ENCODE measurements at places on chromosomes 2 and 18.
A peak's percentile ranks its signal among the peaks of the same experiment; 100 is the strongest.

- no peak for DNase-seq
Observed at GRCh38 chr18:13378150-13378549, 159.6 kb downstream of the LDLRAD4 start.

GRCh38 chr2:10412380-10412779 lies 35.7 kb downstream of the ODC1 start:
- DNase-seq = peak; percentile 70

- no peak for DNase-seq
Observed at GRCh38 chr2:238409341-238410199, 17.2 kb upstream of the ASB1 start.

DNA sequence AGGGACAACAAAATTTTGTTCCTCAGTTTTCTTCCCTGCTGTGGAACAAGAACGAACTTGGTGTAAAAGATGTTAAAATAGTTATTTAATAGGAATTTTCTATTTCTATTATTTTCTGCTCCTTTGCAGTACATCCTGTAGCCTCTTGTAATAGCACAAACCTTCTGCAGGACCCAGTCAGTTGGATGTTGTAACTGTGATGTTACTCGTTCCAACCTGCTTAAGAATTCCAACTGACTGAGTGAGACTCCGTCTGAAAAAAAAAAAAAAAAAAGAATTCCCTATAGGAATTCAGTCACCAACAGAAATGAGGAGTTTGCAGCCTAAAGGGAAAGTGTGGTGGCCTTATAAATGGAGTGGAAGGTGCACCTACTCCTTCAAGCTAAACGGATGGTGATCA lies 46.4 kb upstream of the CDH20 start:
- no peak for DNase-seq

- DNase-seq = no peak
Observed at GRCh38 chr18:12904012-12904516, 20.0 kb upstream of the PTPN2 start.

- DNase-seq = no peak
Observed at GRCh38 chr2:165911231-165911630, 42.3 kb downstream of the TTC21B start.

DNA sequence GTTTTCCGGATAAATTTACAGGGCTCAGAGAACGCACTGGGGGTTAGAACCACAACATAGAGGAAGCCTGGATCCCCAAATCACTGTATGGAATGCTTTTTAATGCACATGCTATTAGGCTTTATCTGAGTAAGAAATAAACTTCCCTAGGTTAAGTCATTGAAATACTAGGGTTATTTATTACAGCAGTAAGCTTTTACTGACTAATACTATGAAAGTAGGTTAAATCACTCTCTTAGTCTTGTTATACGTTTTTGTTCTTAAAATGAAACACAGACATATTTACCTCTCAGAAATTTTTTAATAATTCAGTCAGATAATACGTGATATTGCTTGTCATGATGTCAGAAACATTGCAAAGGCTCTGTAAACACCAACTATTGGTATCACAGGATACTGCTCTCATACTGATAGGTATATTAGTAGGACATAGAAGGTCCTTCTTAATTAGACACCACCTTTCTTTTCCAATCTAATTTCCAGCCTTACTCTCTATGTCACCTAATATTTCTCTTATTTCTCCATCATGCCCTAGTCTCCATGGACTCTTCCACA lies 162.7 kb upstream of the NYAP2 start:
- DNase-seq = no peak

GRCh38 chr2:8414946-8415879 lies 266.6 kb upstream of the ID2 start:
- no peak for DNase-seq

DNA sequence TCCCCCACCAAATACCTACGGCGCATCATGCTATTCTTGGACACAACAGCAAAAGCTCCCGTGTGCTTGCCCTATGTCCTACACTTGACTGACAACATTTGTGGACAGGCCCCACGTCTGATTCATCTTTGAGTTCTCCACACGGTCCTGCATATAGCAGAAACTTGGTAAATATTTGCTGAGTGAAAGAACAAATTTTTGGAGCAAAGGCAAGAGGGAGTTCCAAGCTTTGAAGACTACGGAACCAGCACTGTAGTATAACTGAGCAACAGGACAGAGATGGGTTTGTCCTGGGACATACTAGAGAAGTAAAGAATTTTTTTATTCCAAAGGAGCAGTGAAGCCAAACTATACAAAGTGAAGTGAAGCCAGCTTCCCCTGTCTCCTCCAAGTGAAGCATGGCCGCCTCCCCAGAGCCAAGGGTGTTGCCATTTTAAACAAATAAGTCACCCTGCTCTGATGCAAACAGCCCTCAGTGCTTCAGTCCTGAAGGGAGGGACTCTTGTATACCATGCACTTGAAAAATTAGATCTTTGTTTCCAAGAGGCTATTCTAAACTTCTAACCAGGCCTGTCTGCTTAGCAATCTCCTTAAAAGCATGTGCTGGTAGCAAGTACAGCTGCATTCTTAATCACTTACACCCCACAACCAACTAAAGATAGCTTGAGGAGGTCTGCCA lies 35.9 kb downstream of the SPRED2 start:
- DNase-seq = no peak

GRCh38 chr2:128726236-128726635 lies 407.6 kb upstream of the HS6ST1 start:
- DNase-seq = no peak

DNA sequence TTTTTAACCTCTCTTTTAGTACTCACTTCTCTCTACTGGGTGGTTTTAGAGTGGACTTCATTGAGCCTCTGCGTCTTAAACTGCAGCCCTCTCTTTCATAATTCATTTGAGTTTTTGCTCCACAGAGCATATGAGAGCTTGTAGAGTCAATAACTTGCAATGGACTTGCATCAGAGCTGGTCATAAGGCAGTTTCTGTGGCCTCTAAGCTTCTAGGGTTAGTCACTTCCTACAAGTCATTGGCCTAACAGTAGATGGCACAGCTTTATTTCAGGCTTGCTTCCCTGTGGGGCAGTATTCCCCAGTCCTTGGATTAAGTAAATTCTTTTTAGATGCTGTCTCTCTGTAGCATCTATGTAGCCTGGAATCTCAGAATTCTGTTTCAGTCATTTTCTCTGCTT lies 1435.7 kb downstream of the LRP1B start:
- DNase-seq = peak; percentile 36

- no peak for DNase-seq
Observed at GRCh38 chr2:64025741-64026140, 6.5 kb upstream of the VPS54 start.

- no peak for DNase-seq
Observed at GRCh38 chr2:20668871-20669475, 2.0 kb downstream of the GDF7 start.

- DNase-seq = no peak
Observed at GRCh38 chr2:25078170-25079049, 36.5 kb downstream of the EFR3B start.

DNA sequence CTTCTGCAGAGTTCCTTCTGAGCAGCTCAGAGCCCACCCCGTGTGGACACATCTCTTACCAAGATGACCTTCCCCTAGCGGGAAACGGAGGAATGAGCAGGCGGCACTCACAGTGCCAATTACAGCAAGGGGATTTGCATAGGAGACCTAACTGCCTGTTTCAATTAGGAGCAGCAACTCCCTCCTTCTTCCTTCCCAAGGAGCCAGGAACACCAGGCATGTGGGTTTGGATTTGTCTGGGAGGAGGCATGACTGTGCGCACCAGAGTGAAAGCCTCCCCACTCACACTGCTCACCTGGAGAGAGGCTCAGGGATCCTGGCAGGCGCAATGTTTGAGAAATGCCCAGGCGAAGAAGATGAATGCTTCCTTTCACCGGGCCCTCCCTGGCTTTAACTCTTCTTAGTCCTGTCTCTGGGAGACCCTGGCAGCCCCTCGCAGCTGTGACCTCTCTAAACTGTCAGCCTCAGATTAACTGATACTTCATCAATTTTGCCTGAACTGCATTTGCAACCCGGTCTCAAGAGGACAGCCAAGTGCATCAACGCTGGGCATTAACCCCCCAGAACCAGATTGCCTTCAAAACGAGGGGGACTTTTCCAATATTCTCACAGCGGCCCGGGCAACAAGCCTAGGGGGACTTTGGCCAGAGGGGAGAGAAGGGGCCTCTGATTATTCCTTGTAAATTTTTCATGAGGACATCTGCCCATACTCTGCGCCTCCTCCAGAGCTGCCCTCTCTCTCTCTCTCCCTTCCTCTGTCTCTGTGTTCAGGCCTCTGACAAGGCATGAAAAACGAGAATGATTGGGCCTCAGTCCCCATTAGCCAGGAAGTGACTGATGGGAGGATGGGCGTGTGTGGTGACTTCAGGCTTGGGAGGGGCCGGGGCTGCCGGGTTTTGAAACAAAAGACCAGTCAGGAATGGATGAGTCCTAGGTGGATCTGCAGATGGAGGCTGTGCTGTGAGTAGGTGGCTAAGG lies 93.8 kb downstream of the CMPK2 start:
- peak; percentile 58 for DNase-seq

DNA sequence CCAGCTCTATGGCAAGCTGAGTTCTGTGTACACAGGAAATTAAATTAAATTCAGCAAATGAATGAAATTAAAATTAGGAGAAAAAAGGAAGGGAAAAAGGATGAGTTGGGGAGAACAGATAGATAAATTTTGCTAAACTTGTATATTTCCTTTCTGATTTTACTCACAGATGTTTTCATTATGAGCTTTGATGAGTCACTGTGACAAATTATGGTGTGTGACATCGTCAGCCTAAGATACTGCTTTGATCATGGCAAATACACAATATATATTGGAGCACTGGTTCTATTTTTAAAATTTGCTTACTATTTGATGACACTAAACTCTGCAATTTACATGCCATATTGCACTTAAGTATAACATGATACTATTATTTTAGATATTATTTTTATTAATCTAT lies 464.6 kb upstream of the SPHKAP start:
- DNase-seq = no peak

- DNase-seq = no peak
Observed at GRCh38 chr18:8501044-8501443, 108.2 kb upstream of the RAB12 start.

GRCh38 chr18:67961701-67962440 lies 445.4 kb upstream of the DSEL start:
- DNase-seq = no peak

GRCh38 chr2:191190861-191191552 lies 40.2 kb upstream of the STAT4 start:
- DNase-seq = no peak

DNA sequence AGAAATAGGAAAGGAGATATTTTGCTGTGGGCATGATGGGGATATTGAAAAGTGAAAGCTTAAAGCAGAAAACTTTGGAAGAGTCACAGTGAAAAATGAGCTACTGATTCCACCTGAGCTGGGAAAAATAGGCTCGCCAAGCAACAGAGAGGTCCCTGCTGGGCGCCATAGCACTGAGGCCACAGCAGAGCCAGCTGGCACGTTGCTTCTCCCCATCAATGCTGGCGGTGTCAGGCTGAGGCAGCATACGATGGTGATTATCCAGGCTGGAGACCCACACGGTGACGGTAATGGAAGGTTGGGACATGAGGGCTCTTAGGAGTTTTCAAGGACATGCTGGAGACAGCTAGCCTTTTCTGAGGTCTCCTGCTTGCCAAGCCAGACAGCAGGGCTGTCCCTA lies 25.8 kb upstream of the DTNB start:
- DNase-seq = no peak

- DNase-seq = no peak
Observed at GRCh38 chr2:205177546-205177945, 504.8 kb upstream of the NRP2 start.

- DNase-seq = no peak
Observed at GRCh38 chr18:75010278-75010677, 198.7 kb downstream of the PTGR3 start.

- no peak for DNase-seq
Observed at GRCh38 chr2:230874456-230874855, 9.7 kb downstream of the ITM2C start.

- no peak for DNase-seq
Observed at GRCh38 chr2:30733876-30734520, 73.2 kb downstream of the CAPN13 start.
